ENCODE measurements at places on chromosomes 5 and 9.

DNA sequence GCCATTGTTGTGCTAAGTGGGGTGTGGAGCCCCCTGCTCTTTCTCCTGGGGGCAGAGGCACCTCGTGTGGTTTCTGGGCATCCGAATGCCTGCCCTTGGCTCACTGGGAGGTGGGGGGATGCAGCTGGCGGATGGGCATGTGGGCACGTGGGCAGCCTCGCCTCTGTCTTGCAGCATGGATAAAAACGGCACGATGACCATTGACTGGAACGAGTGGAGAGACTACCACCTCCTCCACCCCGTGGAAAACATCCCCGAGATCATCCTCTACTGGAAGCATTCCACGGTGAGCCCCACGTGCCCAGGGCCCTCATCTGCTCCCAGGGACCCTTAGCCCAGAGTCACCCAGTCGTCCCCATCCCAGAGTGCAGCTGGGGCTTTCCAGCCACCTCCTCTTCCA is 25.3 kb downstream of the PTGES2 start:
- H3K4me1 ChIP-seq: peaks cover 52% of the 10 kb centered on the region
- DNase-seq: no peak
- H3K36me3 ChIP-seq: peaks cover 24% of the 10 kb centered on the region
- no peaks in the 10 kb centered on the region for H3K27me3 ChIP-seq
- H3K4me3 ChIP-seq: no peak overlapping the region

- no peak overlapping the region for H3K27ac ChIP-seq
- no peak for DNase-seq
- H3K4me1 ChIP-seq: no peaks in the 10 kb centered on the region
- H3K27me3 ChIP-seq: peaks cover 14% of the 10 kb centered on the region
- H3K36me3 ChIP-seq: no peaks in the 10 kb centered on the region
Measured at GRCh38 chr9:80156756-80157472, 585.1 kb downstream of the TLE4 start.

- no peak for DNase-seq
- no peaks in the 10 kb centered on the region for H3K36me3 ChIP-seq
- H3K27ac ChIP-seq: no peak overlapping the region
- no peak overlapping the region for H3K4me3 ChIP-seq
Measured at GRCh38 chr5:122656577-122656976, 118.3 kb upstream of the SNX2 start.

DNA sequence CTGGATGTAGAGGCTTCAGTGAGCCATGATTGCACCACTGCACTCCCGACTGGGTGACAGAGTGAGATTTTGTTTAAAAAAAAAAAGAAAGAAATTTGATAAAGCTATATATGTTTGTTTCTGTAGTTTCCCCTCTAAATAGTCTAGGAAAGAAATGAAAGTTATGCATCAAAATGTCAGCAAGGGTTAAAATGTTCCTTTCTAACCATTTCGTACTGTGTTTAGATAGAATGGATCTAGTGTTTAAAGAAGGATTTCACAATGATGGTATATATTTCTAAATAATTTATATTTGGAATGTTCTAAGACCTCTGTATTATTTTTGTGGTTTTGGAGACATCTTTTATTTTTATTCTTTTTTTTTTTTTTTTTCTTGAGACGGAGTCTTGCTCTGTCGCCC is 22.7 kb downstream of the TEK start:
- peaks cover 2% of the 10 kb centered on the region for H3K27me3 ChIP-seq
- DNase-seq: no peak
- H3K27ac ChIP-seq: no peak overlapping the region
- H3K4me1 ChIP-seq: no peaks in the 10 kb centered on the region

DNA sequence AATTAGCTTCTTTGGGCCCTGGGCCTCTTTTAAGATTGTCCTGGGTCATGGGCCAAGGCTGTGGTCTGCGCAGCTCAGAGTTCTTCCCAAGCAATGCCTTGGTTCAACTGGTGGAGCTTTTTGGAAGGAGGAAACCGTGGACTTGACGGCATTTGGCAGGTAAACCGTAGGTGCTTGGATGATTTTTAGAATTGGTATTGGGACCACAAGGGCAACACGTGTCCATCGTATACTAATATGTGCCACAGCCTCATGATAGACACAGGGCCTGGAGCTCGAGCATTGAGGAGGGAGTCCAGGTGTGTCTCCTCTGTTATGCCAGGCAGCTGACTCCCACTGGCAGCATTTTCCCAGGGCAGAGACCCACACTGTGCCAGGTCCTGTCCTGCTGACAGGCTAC is 120.9 kb upstream of the PITX1 start:
- H3K4me1 ChIP-seq: no peaks in the 10 kb centered on the region
- no peaks in the 10 kb centered on the region for H3K36me3 ChIP-seq
- no peak for DNase-seq
- H3K27ac ChIP-seq: no peak overlapping the region
- H3K27me3 ChIP-seq: no peaks in the 10 kb centered on the region

GRCh38 chr5:1667648-1668140 is 131.9 kb downstream of the MRPL36 start:
- H3K4me3 ChIP-seq: no peak overlapping the region
- peaks cover 18% of the 10 kb centered on the region for H3K4me1 ChIP-seq
- peaks cover 60% of the 10 kb centered on the region for H3K27me3 ChIP-seq

DNA sequence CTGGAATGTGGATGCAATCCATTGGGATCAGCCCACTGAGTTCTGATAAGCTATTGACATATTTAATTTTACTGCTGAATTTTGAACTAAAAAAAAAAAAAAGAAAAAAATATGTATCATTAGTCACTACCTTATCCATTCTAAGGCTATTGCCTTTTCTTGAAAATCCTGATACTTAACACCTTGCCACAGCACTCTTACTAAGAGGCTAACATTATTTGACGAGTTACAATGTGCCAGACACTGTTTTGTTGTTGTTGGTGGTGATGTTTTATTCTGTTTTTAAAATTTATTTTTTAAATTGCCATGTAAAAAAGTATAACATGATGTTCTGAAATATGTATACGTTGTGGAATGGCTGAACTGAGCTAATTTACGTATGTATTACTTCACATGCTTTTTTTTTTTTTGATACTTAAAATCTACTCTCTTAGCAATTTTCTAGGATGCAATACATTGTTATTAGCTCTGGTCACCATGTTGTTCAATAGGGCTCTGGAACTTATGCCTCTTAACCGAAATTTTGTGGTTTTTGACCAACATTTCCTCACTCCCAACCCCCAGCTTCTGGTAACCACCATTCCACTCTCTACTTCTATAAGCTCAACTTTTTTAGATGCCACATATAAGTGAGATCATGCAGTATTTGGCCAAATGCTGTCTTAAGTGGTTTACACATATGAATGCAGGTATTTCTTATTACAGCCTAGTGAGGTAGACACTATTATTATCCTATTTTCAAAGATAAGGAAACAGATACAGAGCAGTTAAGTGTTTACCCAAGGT is 134.8 kb upstream of the PCA3 start:
- no peak overlapping the region for H3K27ac ChIP-seq
- H3K36me3 ChIP-seq: no peaks in the 10 kb centered on the region
- no peaks in the 10 kb centered on the region for H3K4me1 ChIP-seq
- peaks cover 4% of the 10 kb centered on the region for H3K27me3 ChIP-seq
- no peak overlapping the region for H3K4me3 ChIP-seq
- DNase-seq: no peak

- no peaks in the 10 kb centered on the region for H3K36me3 ChIP-seq
- H3K4me3 ChIP-seq: no peak within 1 kb of the TSS
- DNase-seq: no peak
- peaks cover 8% of the 10 kb centered on the region for H3K4me1 ChIP-seq
- H3K27ac ChIP-seq: no peak within 1 kb of the TSS
- H3K27me3 ChIP-seq: peaks cover 31% of the 10 kb centered on the region
Measured at GRCh38 chr5:150085950-150086715, at the start of gene CSF1R. TSS of gene CSF1R (minus strand) at chr5:150086554. CDS start at chr5:150086427, 127 bp downstream.

DNA sequence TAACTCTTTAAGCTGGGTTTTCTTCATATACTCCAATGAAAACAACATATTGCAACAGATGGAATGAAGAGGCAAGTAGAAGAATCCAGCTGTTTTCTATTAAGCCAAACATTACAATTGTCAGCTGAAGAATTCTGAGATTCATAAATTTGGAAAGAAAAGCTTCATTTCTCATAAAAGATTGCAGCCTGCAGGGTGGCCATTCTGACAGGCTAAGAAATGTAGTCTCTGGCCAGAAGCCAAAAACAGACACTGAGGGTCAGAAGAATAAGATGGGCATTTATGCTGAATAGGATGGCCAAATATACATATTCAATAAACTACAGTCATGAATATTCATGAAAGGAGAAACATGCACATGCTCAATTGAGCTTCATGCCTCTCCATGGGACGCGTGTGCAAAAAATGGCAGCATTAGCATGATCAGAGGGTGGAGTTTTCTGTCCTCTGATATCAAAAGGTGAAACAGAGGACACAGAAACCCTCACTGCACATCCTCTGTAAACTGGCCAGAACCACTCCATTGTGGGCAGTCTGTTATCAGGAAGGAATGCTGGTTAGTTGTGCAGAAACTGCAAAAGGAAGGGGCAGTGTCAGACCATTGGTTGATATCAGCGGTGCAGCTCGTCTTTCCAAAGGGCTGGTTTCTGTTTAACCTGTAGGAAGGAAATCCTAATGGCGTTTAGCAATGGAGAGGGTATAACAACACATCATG is 50.2 kb downstream of the FXN start:
- H3K4me3 ChIP-seq: no peak overlapping the region
- no peak for DNase-seq
- H3K36me3 ChIP-seq: peaks cover 4% of the 10 kb centered on the region
- H3K4me1 ChIP-seq: no peaks in the 10 kb centered on the region
- no peak overlapping the region for H3K27ac ChIP-seq
- H3K27me3 ChIP-seq: no peaks in the 10 kb centered on the region

GRCh38 chr9:75642522-75642921 is 248.0 kb upstream of the PCSK5 start:
- H3K4me3 ChIP-seq: no peak overlapping the region
- H3K36me3 ChIP-seq: no peaks in the 10 kb centered on the region
- H3K27ac ChIP-seq: no peak overlapping the region
- DNase-seq: no peak

DNA sequence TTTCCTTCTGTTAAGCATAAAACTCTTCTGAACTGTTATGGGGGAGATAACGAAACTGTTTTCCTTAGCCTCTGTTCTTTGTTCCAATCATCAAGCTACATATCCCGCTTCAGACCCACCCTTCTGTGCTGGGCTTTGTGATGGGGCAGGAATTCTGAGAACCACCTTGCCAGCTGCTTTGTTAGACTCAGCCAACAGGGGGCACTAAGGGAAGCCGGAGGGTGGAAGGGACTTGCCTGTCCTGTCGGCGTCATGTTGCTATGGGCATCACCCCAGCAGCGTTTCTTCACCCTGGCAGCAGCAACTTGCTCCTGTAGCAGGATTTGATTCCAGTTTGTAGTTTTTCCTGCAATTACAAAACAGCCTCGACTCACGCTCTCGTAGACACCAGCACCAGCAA is 169.1 kb downstream of the CAAP1 start:
- H3K4me3 ChIP-seq: no peak overlapping the region
- no peak overlapping the region for H3K27ac ChIP-seq
- DNase-seq: peak; percentile 25
- H3K4me1 ChIP-seq: no peaks in the 10 kb centered on the region
- peaks cover 12% of the 10 kb centered on the region for H3K27me3 ChIP-seq

DNA sequence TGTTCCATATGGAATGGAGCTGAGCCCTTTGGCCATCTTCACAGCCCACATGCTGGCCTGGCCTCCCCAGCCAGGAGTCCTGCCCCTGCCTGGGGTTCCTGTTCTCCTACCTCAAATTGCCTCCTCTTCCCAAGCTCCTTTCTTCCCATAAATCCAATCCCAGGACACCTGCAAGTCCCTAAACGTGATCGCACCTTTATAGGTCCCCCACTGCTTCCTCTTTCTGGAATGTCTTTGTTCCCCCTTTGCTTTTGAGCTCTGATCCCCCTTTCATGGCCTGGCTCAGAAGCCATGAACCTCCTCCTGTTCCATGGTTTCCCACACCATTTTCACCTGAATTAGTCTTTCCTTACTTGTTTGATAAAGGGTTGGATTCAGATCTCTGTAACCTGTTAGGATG is 68.5 kb downstream of the TRPC7 start:
- no peak for DNase-seq
- no peak overlapping the region for H3K27ac ChIP-seq
- no peaks in the 10 kb centered on the region for H3K27me3 ChIP-seq
- H3K4me1 ChIP-seq: no peaks in the 10 kb centered on the region
- no peaks in the 10 kb centered on the region for H3K36me3 ChIP-seq

DNA sequence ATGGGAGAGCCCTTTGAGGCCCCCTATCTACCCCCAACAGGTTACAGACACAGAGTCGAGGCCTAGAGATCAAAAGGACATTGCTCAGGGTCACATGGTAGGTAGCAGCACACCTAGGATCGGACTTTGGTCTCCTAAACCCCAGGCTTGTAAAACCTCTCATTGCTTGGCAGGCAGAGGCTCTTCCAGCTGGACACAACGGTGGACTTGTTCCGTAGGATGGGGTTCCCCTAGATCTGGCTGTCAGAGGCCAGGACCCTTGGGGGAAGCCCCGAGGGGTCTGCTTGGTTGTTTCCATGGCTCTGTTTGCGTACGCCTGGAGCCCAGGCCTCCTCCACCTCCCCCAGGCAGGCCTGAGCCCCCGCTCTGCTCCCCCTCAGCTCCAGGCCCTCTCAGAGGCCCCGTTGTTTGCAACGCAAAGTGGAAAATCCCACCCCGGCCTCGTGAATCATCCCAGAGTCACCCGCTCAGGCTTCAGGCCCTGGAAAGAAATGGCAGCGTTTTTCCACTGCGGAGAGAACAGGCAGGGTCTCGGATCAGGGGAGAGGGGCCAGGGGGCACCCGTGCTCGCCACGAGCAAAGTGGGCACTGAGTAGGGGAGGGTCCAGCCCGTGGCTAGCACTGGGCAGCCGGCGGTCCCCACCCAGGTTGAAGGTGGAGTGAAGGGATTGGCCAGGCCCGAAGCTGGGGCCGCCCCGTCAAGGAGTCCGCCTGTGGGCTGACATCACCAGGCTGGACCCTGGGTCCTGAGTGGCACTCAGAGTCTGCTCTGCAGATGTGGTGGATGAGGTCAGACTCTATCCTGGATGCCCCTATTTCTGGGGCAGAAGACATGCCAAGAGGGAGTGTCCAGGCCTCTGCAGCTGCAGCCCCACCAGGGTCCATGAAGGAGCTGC is 19.8 kb downstream of the COL27A1 start:
- no peak overlapping the region for H3K4me3 ChIP-seq
- H3K36me3 ChIP-seq: no peaks in the 10 kb centered on the region
- no peak overlapping the region for H3K27ac ChIP-seq
- no peaks in the 10 kb centered on the region for H3K4me1 ChIP-seq
- DNase-seq: no peak

- no peaks in the 10 kb centered on the region for H3K4me1 ChIP-seq
- H3K27ac ChIP-seq: no peak overlapping the region
- no peaks in the 10 kb centered on the region for H3K36me3 ChIP-seq
- DNase-seq: no peak
Measured at GRCh38 chr5:120452471-120452870, 11.6 kb upstream of the PRR16 start.

GRCh38 chr5:52710972-52711596 is 76.6 kb upstream of the ITGA1 start:
- H3K36me3 ChIP-seq: no peaks in the 10 kb centered on the region
- DNase-seq: no peak
- peaks cover 23% of the 10 kb centered on the region for H3K4me1 ChIP-seq
- no peak overlapping the region for H3K4me3 ChIP-seq

- H3K36me3 ChIP-seq: no peaks in the 10 kb centered on the region
- H3K27ac ChIP-seq: no peak overlapping the region
- no peak for DNase-seq
- no peak overlapping the region for H3K4me3 ChIP-seq
Measured at GRCh38 chr9:136004712-136005111, 43.5 kb upstream of the UBAC1 start.

Measured in activated naive CD4-positive, alpha-beta T cell treated with anti-CD3 and anti-CD28 coated beads for 36 hours (primary cell).